ENCODE measurements at places on chromosomes 12 and 14. TPM values are rescaled to one million over a fixed set of nuclear protein-coding genes. Genes with fewer than 3 reads are reported as not detected.

The LMNTD1 gene
- not detected for total RNA-seq

The KLHL33 gene
- not detected for total RNA-seq

The SLC41A2 gene
- total RNA-seq, result 11.5 TPM

The BBOF1 gene
- 0.72 TPM for total RNA-seq

The KRT6C gene
- not detected for total RNA-seq

The CD163 gene
- not detected for total RNA-seq

The LRTM2 gene
- 0.16 TPM for total RNA-seq

The HOXC9 gene
- not detected for total RNA-seq

The FSCB gene
- not detected for total RNA-seq

The CIROP gene
- not detected for total RNA-seq

The CNTN1 gene
- not detected for total RNA-seq

The FAM222A gene
- total RNA-seq, result 1.3 TPM

The MORN3 gene
- 1.0 TPM for total RNA-seq

The DHRS2 gene
- total RNA-seq, result 3.1 TPM

The KCNH3 gene
- total RNA-seq, result 1.5 TPM

The PLEKHH1 gene
- total RNA-seq, result 1.7 TPM

The KRT76 gene
- total RNA-seq, result not detected

The CLEC4C gene
- not detected for total RNA-seq

The TPPP2 gene
- not detected for total RNA-seq

The P2RX2 gene
- not detected for total RNA-seq

The POTEM gene
- total RNA-seq, result not detected

The CPNE6 gene
- total RNA-seq, result not detected

The WSCD2 gene
- total RNA-seq, result not detected

The MGP gene
- total RNA-seq, result not detected

The FBXW8 gene
- 6.2 TPM for total RNA-seq

Measured in activated CD4-positive, alpha-beta T cell treated with anti-CD3 and anti-CD28 coated beads, Interleukin-2, amount 10 ng/mL, durations not matched to agents 24 days and 14 days (primary cell).